ENCODE measurements at places on chromosomes 1 and 21.

DNA sequence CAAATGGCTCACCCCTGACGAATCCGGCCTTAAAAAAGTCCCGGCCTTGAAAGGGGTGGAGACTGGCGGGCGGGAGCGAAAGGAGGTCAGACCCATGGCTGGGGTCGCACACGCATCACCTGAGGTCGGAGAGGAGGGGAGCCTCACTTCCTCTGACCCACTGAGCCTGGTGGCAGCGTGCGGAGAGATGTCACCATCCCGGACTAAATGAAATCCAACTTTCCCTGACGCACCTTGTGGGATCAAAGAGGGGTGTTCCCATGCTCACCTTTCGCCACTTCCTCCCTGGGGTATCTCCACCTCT lies 709 bp upstream of the SLC41A1 start:
- DNase-seq: no peak

DNA sequence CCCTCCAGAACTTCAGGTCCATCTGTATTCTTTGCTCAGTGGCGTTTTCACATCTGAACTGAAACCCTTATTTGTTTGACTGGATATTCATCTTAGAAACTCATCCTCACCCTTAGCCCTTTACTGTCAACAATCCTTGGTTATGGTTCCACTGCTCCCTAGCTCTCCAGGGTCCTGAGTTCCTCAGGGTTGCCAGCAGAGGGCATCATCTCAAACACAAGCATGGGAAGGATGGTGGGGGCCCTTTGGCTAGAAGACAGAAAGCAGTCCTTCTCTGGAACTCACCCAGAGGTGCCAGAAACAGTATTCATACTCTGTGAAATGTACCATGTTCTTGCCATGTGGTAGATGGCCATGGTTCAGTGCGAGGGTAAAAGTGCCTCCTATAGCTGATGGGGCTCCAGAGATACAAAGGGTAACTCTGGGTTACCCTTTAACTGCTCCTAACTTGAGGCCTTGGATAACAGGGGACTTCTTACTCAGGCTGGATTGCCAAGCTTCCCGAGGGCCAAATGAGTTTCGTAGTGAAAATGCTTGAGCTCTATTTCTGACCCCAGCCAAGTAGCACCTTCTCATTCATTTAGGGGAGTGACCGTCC lies 11.3 kb downstream of the NCSTN start:
- DNase-seq: peak; percentile 50

- peak; percentile 43 for DNase-seq
Measured at GRCh38 chr1:98949621-98950020, 55.0 kb downstream of the PLPPR5 start.

- no peak for DNase-seq
Measured at GRCh38 chr1:166924823-166925541, 48.9 kb upstream of the TADA1 start.

GRCh38 chr1:156262461-156263287 lies 14.8 kb upstream of the PAQR6 start:
- DNase-seq: peak; percentile 93

DNA sequence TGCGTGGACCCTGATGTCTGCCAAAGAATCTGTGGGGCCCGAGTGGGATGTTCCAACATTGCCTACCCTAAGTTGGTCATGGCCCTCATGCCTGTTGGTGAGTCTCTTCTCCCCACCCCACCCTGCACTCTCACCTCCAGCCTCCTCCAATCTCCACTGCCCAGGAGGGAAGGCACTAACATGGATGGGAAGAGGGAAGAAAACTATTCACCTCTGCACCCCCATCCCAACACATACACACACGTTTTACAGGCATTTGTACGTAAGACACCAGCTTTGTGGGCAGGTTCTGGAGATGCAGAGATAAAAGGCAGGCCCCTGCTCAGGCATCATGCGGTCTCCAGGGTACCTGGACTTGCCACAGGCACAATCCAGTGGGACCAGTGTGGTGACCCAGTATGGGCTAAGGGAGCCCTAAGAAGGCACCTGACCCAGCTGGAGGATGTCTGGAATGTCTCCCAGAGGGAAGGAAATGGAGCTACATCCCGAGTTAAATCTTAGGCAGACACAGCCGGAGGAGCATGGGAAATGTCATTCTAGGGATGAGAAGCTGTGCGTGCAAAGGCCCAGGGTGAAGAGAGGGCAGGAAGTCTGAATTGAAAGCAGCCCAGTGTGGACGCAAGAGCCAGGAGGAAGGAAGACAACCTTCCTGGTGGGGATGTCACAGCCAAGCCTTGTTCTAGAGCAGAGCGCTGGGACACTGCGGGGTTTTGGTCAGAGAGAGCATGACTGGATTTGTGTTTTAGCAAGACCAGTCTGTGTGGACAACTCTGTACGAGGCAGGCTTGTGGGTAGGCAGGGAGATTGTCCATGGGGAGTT lies 11.4 kb downstream of the SLC5A9 start:
- DNase-seq: no peak

- no peak for DNase-seq
Measured at GRCh38 chr1:81420760-81421159, 380.0 kb upstream of the ADGRL2 start.

- no peak for DNase-seq
Measured at GRCh38 chr1:6596886-6597776, 5.5 kb downstream of the KLHL21 start.

GRCh38 chr1:205505791-205506190 lies 1.3 kb downstream of the CDK18 start:
- peak; percentile 47 for DNase-seq

GRCh38 chr1:204130981-204131892 lies 20.6 kb downstream of the ETNK2 start:
- peak; percentile 94 for DNase-seq

DNA sequence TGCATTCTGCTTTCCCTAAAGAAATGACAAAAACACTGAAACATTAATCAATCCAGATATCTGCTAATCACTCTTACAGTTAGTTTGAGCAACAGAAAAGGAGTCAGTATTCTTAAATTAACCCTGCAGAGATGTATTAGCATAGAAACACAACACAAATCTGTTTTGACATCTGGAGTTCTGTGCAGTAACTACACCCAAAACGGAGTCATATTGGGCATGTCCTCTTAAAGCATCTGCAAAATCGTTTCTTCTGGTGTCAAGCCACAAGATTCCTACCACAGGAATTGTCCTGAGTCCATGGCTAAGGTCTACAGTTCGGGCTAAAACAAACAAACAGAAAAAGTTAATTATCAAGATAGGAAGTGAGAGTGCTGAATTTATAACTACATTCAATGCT lies 332.1 kb upstream of the PKN2 start:
- no peak for DNase-seq

- DNase-seq: peak; percentile 21
Measured at GRCh38 chr1:164051782-164052181, 507.2 kb upstream of the PBX1 start.

DNA sequence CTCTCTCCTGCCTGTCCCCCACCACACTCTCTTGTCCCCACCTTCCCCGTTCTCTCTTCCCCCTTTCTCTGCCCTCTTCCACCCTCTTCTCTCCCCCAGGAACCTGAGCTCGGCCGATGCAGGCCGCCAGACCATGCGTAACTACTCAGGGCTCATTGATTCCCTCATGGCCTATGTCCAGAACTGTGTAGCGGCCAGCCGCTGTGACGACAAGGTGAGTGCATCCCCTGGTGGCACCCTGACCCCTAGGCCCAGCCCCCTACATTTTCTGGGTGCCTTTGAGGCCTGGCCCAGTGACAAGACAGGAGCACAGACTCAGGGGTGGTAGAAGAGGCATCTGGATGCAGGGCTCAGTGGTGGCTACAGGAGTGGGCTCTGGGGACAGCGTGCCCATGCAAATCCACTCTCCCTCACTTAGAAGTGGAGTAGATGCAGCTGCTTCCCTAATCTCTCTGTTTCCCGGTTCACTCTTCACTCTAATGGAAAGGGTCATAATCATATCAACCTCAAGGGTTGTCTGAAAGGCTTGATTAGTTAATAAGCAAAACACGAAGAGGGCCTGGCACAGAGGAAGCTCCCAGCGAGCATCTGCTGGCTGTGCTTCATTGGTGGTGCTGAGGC lies 37.0 kb downstream of the PKP1 start:
- no peak for DNase-seq

DNA sequence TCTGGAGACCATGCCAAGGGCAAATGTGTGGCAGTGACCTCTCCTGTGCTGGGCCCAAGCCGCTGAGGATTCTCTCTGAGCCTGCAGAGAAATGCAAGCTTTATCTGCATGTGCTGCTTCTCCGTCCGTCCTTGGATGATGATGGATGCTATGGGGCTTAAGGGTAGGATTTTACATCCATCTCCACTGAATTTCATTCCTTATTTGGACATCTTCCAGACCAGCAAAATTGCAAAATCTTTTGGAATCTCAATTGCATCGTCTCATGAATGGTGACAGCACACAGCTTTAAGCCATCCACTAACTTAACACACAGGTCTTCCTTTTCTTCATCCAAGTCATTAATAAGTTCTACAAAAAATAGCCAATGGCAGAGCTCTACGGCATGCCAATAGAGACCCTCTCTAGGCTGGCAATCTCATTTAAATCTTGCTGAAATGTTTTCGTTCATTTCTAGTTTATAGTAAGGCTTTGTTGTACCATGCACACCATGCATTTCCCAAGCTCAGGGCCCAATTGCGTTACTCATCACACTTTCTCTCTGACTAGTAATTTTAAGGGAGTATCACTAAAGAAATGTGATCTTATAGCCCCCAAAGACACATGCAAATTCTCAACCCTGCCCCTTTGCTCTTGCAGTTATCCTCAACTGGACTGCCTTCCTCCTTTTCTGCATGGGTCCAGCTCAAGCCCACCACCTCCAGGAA lies 11.1 kb downstream of the BATF3 start:
- DNase-seq: peak; percentile 33

GRCh38 chr21:39579734-39580332 lies 32.9 kb upstream of the B3GALT5 start:
- no peak for DNase-seq

DNA sequence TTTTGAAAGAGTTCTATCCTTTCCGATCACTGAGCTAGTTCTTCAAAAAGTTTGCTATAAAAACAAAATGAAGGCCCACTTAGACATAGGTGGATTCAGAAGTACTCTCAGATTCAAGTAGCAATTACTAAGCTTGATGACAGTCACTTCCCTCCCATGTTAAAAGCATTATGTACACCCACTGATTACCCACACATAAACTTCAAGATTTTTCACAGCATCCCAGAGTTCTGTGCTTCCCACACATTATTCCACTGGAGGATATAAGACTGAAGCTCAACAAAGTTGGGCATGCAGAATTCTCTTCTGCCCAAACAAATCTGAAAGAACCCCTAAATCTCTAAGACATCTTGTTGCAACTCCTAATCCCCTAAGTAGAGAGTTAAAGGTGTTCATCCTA lies 29.5 kb downstream of the VAMP4 start:
- no peak for DNase-seq

- DNase-seq: no peak
Measured at GRCh38 chr1:164576291-164577271, 17.6 kb downstream of the PBX1 start.

DNA sequence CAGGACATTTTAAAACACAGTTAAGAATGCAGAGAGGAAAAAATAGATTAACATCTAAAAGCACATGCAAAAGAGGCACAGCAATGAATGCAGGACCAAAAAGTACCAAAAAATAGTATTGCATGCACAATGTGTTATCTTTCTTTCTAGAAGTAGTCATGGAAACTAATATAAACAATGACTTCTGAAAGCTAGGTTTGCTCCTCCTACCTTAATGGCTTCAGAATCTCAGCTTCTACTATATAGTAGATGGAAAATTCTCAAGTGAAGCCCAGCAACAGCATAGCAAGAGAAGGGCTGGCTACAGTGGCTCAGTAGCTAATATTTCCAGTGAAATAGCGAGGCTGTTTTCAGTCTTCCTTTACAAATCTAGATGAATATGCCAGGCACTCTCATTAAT lies 125.1 kb downstream of the CRB1 start:
- peak; percentile 10 for DNase-seq

DNA sequence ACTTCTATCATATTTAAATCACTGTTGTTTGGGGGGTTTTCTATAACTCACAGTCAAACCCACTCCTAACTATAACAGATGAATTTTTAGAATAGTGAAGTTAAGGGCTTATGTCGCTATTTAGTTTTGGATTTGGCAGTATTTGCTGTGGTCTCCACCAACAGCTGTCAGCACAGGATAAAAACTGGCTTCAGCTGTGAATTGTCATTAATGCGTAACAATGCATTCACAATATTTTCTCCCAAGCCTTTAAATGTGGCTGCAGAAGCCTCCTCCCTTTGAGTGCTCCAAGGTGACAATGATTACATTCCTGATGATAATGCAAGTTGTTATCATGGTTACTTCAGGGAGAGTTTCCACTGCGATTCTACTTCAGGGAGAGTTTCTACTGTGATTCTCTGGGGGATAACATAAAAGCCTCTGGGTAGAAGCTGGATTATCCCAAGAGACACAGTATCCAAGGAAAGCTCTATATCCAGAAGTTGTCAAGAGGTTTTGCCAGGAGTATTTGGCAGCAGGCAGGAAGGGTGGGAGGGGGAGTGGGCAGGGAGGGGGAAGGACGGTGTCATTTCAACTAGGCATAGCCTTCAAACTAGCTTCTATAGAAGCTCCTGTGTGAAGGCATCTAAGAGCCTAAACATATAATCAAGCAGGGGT lies 14.9 kb upstream of the SMIM12 start:
- no peak for DNase-seq

DNA sequence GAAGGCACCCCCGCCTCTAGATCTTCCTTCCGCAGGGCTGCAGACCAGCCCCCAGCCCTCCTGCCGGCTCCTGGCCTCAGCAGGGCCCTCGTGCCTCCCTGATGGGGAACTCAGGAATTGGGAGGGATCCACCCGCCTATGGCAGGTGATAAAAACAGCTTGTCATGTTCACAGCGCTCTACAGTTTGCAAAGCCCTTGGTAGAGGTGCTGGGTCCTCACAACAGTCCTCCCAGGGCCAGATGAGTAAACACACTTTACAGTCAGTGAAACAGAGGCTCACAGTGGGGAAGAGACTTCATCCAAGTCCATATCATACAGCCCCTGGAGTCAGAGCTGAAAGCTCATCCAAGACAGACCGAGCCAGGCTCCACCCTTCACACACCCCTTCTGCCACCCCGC lies 97.0 kb upstream of the IFFO2 start:
- no peak for DNase-seq

- DNase-seq: no peak
Measured at GRCh38 chr1:99595041-99595440, 50.9 kb upstream of the PALMD start.

DNA sequence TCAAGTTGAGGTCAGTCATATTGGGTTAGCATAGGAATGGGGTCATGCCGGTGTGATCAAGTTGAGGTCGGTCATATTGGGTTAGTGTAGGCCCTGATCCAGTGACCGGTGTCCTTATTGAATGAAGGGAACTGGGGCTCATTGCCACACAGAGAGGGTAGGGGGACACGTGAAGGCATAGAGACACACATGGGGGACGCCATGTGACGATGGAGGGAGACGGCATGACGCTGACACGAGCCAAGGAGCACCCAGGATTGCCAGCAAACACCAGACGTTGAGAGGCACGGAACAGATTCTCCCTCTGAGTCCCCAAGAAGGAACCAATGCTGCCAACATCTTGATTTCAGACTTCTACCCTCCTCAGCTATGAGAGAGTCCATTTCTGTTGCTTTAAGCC lies 136.9 kb upstream of the ZBTB40 start:
- no peak for DNase-seq

GRCh38 chr1:202243006-202243405 lies 49.4 kb downstream of the LGR6 start:
- DNase-seq: no peak
